ENCODE measurements at places on chromosomes 2 and 18.

DNA sequence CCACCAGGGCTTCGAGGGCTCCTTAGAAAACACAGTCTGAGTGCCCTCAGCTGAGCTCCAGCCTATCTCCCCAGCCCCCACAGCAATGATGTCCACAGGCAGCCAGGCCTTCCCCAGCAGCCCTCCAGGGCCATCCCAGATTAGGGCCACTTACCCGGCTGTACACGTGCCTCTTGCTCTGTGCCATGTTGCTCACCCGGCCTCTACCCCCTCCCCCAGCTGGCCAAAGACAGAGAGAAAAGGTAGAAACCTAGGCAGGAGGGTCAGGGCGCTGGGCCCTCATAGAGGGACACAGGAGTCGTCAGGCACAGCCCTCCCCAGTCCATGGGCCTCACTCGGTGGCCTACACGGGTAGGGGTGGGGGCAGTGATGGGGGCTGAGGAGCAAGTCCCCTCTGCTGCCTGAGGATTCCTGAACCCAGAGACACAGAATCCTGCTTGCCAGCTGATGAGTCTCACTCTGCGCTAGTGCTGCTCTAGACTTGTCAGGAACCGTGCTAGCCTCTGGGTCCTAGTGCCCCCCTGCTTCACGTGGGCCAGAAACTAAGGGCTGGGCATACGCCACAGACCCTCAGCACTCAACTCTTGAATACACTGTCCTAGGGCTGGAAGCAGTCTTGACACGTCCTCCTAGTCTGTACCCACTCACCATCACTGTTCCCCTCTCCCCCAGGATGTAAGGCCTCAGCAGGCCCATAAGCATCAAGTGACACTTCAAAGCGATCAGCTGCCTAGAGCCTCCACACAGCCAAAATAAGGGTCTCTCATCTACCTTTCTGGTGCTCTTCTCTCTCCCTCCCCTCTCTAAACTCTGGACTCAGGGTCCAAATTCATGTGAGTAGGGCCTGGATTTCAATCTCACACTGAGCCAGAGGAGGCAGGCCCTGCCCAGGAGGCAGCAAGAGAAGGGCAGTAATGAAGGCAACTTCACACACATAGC lies at the start of gene DCTN1:
Gene DCTN1, minus strand, starts transcription at position 461 of the 939 bp plus-strand sequence. Its CDS starts 274 bp downstream, at position 187.
- DNase-seq = no peak

DNA sequence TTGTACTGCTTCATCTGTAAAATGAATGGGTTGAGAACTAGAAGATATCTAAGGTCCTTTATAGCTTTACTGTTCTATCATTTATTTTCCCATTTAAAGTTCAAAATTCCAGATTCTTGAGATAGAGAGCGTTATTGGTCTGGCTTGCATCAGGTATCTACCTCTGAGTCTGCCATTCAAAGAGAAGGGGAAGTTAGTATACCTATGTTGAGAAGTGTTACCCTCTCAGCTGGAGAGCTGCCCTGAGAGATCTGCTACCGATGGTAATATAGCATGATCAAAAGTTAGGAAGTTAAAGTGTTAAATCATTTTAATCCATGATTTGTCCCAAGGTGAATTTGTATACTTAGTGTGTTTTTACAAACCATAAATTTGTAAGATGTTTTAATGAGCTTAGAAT lies 7.4 kb downstream of the EPC2 start:
- DNase-seq = no peak

DNA sequence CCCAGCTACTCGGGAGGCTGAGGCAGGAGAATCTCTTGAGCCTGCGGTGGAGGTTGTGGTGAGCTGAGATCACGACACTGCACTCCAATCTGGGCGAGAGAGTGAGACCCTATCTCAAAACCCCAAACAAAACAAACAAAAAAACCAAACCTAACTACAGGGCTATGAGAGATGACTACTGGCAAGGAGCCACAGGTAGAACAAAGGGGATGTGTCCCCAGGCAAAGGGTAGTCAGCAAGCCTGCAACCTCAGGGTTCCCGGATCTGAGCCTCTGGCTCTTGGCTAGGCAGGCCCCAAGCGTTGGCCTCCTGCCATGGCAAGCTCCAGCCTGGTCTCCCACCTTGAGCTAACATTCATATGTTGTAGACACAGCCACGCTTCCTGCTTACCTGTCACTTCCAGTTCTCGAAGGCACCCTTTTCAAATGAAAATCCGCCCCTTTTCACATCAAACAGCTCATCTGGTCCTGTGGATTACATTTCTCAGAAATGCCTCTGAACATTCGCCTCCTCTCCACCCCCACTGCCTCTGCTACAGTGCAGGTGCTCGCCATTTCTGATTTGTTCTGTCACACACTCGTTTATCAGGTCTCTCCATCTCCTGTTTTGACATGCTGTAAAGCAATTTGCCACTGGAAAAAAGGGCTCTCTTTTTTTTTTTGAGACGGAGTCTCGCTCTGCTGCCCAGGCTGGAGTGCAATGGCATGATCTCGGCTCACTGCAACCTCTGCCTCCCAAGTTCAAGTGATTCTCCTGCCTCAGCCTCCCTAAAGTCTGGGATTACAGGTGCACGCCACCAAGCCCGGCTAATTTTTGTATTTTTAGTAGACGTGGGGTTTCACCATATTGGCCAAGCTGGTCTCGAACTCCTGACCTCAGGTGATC lies 13.1 kb upstream of the ACTR3 start:
- no peak for DNase-seq

- DNase-seq = no peak
These were observed 61.5 kb downstream of the EPAS1 start for GRCh38 chr2:46358713-46359112.

DNA sequence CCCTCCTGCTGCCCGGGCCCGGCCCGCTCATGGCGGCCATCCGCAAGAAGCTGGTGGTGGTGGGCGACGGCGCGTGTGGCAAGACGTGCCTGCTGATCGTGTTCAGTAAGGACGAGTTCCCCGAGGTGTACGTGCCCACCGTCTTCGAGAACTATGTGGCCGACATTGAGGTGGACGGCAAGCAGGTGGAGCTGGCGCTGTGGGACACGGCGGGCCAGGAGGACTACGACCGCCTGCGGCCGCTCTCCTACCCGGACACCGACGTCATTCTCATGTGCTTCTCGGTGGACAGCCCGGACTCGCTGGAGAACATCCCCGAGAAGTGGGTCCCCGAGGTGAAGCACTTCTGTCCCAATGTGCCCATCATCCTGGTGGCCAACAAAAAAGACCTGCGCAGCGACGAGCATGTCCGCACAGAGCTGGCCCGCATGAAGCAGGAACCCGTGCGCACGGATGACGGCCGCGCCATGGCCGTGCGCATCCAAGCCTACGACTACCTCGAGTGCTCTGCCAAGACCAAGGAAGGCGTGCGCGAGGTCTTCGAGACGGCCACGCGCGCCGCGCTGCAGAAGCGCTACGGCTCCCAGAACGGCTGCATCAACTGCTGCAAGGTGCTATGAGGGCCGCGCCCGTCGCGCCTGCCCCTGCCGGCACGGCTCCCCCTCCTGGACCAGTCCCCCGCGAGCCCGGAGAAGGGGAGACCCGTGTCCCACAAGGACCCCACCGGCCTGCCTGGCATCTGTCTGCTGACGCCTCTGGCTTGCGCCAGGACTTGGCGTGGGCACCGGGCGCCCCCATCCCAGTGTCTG lies 767 bp downstream of the RHOB start:
- DNase-seq = no peak

DNA sequence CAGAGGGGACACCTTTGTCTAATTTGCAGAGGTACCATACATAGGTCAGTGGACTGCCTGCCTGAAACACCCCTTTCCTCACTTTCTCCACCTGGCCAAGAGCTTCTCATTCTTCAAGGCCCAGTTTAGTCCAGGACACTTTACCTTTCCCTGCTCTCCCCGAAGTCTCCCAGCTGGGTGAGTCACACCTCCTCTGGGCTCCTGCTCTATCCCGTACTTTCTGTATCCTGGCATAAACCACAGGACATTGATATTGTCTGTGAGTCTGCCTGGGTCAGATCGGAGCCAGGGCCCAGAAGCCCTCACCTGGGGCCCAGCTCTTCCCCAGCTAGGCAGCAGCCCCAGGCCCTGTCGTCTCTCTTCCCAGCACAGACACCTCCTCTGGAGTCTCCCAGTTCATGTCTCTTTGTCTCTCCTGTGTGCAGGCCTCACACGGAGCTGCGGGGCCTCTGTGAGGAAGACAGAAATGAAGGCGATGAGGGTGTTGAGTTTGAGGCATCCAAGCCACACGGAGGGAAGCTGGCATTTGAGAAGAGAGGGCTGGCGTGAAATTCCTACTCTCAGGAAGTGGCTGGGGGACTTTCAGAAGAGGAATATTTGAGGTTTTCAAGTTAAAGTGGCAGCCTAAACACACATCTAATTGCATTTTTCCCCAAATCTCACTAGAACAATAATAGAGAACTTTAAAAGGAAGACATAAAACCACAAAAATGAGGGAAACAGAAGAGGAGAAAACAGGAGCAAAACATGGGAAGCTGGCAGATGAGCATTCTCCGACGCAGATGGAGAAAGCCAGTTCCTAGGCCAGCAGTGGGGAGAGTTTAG lies 79.6 kb upstream of the LAPTM4A start:
- no peak for DNase-seq

- no peak for DNase-seq
These were observed 38.2 kb upstream of the PPM1B start for GRCh38 chr2:44130441-44130840.

DNA sequence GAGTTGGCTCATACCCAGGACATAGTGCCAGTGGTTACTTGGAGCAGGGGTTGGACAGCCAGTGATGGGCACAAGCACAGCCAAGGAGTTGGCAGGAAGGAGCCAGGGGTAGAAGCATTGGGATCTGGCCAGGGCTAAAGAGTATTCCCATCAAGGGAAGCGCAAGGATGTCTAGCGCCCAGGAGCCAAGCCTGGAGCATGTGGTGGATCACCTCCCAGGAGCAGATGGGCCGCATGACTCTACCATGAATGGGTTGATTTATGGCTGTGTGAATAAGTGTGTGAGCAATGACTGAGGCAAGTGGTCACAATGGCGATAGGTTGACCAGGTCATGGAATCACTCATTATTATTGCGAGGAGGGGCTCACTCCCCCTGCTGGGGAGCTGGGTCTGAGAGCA lies 111.1 kb downstream of the FHOD3 start:
- no peak for DNase-seq

- no peak for DNase-seq
These were observed 313.4 kb upstream of the ID2 start for GRCh38 chr2:8368463-8368862.

DNA sequence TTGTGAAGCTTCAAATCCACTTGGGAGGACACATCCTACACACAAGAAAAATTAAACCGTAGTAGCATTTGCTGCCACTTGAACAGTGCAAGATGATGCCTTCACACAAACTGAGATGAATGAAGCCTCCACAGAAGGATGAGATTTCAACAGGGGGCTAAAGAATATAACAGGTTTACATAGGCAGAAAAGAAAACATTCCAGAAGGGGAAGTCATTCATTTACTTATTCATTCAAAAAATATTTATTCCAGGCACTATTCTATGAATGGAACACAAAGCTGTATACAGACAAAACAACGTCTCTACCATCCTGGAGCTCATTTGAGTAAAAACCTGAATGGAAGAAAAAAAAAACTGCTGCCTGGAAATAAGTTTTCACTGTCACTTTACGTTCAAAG lies 170.5 kb downstream of the CDH20 start:
- no peak for DNase-seq

DNA sequence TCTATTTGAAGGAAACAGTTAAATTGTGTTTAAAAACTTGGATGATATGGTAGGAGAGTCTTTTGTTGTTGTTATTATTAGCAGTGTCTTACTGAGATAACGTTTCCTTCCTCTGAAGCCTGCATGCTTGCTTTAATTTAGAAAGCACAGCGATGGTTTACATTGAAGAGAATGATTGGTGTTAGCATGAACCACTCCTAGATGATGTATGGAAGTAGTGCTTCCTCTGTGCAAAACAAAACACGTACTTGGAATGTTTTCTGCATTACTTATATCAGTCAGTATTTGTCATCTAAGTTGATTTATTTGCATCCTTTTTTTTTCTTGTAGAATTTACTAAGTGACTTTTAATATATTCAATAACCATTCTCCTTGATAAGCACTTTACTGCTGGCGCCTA lies 89.0 kb downstream of the UGGT1 start:
- no peak for DNase-seq

DNA sequence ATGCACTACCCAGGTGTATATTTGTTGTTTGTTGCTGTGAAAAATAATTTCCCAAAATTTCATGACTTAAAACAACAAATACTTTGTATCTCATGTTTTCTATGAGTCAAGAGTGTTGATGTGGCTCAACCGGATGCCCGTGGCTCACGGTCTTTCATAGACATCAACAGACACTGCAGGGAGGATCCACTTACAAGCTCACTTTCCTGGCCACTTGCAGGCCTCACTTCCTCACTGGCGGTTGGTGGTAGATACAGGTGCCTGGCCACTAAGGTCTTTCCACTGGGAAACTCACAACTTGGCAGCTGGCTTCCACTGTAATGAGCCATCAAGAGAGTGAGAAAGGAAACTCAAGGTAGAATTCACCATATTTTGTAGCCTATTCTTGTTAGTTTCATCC lies 662.9 kb downstream of the IRS1 start:
- DNase-seq = no peak

GRCh38 chr2:157363612-157364101 lies 38.0 kb upstream of the ERMN start:
- DNase-seq = no peak

DNA sequence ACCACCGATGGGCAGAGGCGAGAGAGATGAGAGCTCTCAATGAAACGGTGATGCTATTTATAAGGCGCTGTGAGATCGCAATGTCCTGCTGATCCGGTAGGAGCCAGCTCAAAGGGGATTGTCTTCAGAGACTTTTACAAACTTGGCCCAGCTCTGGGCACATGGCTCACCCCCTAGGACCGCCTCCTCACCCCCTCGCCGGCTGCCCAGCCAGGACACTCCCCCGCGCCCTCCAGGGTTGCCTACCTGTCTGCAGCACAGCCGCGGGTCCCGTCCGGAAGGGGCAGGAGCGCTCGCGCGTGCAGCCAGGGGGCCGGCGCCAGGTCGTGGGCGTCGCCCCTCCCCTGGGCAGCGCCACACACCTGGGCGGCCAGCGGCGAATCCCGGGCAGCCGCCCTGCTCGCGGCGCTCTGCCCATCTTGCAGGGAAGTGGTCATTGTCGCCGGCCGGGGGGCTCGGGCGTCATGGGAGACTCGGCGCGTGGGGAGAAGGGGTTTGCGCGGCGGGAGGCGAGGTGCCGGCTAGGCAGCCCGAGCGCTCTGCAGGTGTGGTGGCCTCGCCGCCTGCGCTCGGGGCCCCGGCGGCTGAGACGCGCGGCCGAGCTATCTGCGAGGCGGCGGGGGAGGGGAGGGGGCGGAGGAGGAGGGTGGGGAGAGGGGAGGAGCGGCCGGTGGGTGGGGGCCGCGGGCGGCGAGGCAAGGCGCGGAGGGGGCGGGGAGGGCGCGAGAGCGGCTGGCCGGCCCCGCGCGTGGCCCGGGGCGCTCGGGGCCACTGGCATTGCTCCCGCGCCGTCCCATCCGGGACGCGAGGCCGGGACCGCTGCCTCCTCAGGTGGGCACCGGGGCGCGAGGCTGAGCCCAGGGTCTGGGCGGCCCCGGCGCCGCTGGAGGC lies at the start of gene GRB14:
Gene GRB14, minus strand, starts transcription at position 610 of the 891 bp plus-strand sequence. Its CDS starts 173 bp downstream, at position 437.
- no peak for DNase-seq
